NCI-H2029 treated with DMSO at 0.1 percent for 48 hours (cell line): ENCODE measurements at places on chromosomes 4 and X.
A peak's percentile ranks its signal among the peaks of the same experiment; 100 is the strongest.

- no peak for DNase-seq
Observed at GRCh38 chr4:141155586-141155985, 22.3 kb upstream of the RNF150 start.

DNA sequence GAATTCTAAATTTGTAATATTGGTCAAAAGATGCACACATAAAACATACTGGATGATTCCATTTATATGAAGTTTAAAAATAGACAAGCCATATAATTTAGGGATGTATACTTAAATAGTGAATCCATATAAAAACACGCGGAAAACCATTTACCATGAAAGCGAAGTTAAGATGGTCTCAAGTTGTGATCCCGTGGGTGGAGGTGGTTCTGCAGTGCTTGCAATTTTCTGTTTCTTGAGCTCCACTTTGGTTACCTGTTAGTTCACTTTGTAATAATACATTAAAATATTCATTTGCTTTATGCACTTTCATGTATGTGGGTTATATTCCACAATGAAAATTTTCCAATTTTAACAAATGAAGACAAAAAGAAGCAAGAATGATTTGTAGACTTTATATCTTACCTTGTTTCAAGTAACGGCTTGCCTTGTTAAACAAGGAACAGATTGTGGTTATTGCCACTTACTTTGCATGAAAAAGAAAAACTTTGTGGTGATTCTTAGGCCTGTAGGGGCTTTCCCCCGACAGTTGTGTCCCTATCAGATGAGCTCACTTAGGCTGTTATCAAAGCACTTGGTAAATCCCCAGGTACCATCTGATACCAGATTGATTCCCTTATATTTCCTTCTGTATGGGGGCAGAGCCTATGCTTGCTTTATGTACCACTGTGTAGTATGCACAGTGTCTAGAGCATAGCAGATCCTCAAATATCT lies 12.2 kb downstream of the UCP1 start:
- no peak for DNase-seq

GRCh38 chr4:8646296-8647093 lies 53.9 kb downstream of the CPZ start:
- no peak for DNase-seq

- no peak for DNase-seq
Observed at GRCh38 chrX:39576041-39576872, 521.5 kb downstream of the BCOR start.

- no peak for DNase-seq
Observed at GRCh38 chr4:110190249-110190648, 8.2 kb downstream of the ELOVL6 start.

GRCh38 chr4:12499693-12500092 lies 984.4 kb downstream of the RAB28 start:
- peak; percentile 28 for DNase-seq

GRCh38 chr4:87076690-87077358 lies 142.0 kb downstream of the AFF1 start:
- no peak for DNase-seq

GRCh38 chr4:149999485-150000074 lies 78.7 kb upstream of the DCLK2 start:
- DNase-seq, result no peak

DNA sequence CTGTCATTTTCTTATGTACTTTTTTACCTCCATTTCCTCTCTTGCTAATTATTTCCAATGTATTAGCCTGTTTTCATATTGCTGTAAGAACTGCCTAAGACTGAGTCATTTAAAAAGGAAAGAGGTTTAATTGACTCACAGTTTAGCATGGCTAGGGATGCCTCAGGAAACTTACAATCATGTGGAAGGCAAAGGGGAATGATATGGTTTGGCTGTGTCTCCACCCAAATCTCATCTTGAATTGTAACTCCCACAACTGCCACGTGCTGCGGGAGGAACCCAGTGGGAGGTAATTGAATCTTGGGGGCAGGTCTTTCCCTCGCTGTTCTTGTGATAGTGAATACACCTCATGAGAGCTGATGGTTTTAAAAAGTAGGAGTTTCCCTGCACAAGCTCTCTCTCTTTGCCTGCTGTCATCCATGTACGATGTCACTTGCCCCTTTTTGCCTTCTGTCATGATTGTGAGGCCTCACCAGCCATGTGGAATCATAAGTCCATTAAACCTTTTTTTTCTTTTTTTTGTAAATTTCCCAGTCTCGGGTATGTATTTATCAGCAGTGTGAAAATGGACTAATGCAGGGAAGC lies 870.0 kb upstream of the INTU start:
- DNase-seq, result no peak

- no peak for DNase-seq
Observed at GRCh38 chrX:34658326-34658725, 1.2 kb upstream of the TMEM47 start.

DNA sequence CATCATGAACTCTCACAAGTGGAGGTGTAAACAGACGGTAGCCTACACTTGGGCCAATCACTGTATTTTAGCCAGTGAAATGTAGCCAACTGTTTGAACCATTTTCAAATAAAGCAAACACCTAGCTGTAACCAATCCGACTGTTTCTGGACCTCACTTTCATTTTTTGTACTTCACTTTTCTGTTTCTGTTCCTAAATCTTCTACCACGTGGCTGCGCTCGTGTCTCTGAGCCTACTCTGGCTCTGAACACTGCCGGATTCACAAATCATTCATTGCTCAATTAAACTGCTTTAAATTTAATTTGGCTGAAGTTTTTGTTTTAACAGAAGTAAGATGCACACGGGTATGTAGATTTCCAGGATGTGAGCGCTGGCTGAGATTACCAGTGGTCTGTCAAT lies 319.1 kb downstream of the RAPGEF2 start:
- no peak for DNase-seq

DNA sequence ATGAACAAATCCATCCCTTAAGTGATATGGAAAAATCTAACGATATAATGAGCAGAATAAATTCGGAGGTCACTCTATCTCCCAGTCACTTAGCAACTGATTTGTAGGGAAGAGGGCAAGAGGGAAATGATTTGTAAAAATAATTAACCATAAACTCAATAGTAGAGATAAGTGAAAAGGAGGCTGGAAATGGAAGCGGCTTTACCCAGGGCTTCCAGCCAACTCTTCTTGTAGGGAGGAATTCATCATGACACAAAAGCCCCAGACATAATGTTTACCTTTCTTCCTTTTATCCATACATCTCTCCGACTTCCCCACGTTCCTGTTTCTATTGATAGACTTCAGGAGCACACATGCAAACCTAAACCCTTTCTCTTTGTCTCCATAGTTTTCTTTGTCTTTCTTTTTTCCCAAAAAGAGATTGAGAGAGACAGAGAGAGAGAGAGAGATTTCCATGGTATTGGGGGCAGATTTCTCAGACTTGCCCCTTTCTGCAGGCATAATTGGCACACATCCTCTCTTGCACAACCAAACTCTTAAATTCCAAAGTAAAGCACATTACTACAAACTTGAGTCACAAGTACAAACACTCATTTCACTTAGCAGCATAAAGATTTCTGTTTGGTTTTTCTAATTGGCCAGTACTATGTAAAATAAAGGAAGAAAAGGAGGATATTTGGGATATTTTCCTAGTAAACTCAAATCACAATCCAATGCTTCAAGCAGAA lies 140.9 kb downstream of the MAPK10 start:
- peak; percentile 7 for DNase-seq

DNA sequence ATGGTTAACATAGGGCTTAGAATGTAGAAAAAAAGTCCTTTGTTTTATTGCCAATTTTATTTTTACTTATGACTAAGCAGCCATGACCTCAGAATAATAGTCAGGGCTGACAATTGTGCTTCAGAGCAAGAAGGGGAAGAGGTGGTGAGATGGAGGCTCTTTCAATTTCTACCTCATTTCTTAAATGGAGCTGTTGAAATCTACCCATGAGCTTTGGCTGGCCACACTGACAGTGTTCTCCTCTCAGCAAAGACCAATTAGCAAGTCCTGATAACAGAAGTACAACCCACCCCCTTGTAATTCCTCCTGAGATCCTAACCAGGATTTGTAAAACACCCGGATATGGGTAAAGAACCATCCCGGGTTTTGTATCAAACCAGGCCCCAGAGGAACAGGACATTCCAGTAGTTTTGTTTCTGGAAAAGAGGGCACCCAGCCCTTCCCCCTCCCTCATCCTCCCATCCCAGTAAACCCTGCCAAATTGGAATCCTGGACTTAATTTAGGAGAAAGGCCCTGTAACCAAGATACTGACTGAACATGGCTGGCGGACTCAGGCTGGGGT lies at the start of gene HEPH:
TSS of gene HEPH (plus strand) at position 399 of the 563 bp plus-strand sequence. CDS start 6,324 bp downstream, outside the sequence.
- DNase-seq, result no peak
